ENCODE measurements at places on chromosomes 5 and 9.

DNA sequence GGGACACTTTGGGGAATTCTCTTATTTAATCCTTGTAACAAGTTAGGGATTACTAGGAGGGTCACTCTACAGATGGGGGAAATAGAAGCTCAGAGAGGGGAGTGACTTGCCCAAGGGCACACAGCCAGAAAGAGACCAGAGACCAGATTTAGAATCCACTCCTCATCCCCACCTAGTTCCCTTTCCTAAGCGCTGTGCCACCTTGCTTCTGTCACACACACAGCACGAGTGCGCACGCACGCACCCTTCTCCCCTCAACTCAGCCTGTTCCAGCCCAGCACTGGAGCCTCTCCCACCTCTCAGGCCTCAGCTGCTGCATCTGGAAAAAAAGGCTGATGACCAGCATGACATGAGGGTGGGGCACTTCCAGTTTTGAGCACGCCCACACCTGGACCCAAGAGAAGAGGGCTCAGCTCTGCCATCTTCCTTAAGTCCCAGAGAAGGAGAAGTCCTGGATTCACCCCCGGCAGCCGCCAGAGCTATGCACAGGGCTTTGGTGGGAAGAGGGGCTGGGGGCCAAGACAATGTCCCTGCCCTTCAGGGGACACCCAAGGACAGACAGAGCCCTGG lies 18.5 kb downstream of the NR5A1 start:
- DNase-seq = no peak

- no peak for DNase-seq
Observed at GRCh38 chr5:154034944-154035343, 3.8 kb downstream of the FAM114A2 start.

- no peak for DNase-seq
Observed at GRCh38 chr5:102823441-102823874, 68.4 kb downstream of the PAM start.

DNA sequence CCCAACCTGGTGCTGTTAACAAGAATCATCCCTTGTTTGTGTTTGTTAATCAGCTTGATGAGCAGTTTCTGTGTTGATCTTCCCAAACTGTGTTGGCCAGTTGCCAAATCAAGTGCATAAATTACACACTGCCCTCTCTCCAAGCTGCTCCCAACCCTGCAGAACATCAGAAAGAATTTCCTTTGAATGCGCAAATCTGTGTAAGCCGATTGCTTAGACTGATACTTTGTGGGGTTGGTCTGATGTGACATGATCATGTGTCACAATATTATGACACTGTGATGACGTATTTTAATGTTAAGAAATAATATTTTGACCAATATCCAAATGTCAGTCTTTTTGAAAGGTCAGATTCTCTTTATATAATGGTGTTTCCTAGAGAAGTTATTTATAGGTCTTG lies 766.4 kb upstream of the WWC1 start:
- DNase-seq = no peak

GRCh38 chr9:83671451-83671850 lies 36.3 kb downstream of the UBQLN1 start:
- no peak for DNase-seq

DNA sequence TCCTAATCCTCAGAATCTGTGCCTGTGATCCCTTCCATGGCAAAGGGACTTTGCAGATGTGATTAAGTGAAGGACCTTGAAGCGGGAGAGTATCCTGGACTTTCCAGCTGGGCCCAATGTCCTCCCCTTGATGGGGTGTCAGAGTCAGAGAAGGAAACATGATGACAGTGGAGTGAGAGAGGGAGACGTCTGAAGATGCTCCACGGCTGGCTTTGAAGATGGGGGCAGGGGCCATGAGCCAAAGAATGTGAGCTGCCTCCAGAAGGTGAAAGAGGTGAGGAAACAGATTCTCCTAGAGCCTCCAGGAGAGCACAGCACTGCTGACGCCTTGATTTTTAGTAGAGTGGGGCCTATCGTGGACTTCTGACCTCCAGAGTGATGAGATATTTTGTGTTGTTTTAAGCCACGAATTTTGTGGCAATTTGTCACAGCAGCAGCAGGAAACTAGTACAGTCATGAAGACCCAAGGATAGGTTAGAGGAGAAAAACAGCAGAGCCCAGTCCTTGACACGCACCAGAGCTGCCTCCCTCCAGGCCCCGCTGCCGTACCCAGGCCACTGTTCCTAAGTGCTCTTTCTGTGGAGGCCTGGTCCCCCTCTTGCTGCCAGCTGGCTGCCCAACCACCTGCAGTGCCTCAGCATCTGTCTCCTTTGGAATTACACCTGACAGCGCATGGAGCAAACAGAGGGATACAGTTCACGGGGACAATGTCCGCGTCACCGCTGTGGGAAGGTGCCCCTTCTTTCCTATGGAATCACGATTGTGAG lies 78.1 kb downstream of the MACROH2A1 start:
- no peak for DNase-seq

DNA sequence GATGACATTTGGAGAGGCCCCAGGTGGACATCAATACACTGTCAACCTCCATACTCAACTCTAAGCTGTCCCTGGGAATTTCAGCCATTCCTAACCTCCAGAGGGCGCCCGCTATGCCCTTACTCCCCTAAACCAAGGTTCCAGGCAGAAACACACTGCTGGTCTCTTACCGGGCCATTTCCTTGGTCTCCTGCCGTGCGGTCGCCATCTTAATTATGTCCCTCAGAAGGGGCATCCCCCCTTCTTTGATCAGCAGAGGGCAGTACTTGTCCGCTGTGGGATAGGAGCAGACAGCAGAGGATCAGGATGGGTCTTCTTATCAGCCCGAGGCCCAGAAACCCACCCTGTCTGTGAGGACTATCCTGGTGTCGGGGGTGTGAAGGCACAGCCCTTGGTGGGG lies 9.3 kb upstream of the ZDHHC12 start:
- peak; percentile 96 for DNase-seq

- DNase-seq = peak; percentile 16
Observed at GRCh38 chr5:147558826-147559225, 49.0 kb upstream of the DPYSL3 start.

DNA sequence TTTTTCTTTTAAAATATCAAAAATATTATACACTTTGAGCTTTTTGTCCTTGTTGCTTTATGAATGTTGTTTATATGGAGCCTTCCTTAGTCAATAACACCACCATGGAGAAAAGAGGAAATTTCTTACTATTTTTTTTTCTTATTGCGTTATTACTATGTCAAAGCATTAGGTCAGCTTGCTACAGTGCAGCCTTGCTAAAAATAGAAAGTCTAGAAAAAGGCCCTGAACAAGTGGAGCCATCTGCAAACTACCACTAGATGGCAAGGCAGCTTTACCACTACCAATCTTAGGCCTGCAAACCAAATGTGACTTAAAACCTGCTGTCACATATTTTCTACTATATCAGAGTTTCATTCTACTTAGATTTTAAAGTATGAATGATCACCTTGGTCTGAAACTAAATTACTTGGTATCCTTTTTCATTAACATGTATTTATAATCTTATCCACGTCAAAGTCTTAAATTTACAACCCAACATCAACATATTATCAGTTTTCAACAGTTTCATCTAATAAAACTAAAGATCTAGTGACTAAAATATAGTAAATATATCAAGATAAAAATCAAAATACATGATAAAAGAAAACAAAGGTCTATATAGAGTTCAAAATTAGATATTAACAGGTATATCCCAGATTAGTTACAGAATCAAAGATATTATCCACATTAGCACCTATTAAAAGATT lies 113.1 kb upstream of the ACOT12 start:
- DNase-seq = peak; percentile 80
